NCI-H1930 (cell line): ENCODE measurements at places on chromosomes 11 and 22.

- no peak for DNase-seq
Observed at GRCh38 chr11:44885065-44885810, 65.4 kb downstream of the TP53I11 start.

DNA sequence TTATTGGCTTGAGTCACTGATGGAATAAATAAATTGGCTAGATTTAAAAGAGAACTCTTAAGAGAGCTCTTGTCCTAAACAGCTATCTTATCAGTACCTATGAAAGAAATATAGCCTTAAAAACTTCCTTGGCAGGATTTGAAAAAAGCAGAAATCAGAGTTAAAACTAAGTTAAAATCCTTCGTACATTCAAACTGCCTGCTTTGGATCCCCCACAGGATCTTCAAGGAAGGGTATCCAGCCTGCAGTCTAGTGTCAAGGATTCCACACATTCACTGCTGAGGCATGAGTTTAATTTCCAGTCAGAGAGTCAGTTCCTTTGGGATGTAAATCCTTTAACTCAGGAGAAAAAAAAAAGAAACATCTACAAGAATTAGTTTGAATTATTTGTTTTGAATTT lies 242.9 kb upstream of the UBASH3B start:
- DNase-seq = no peak

GRCh38 chr11:123570939-123571580 lies 83.4 kb downstream of the SCN3B start:
- DNase-seq = no peak

GRCh38 chr11:102974552-102975280 lies 19.2 kb upstream of the MMP13 start:
- DNase-seq = no peak

DNA sequence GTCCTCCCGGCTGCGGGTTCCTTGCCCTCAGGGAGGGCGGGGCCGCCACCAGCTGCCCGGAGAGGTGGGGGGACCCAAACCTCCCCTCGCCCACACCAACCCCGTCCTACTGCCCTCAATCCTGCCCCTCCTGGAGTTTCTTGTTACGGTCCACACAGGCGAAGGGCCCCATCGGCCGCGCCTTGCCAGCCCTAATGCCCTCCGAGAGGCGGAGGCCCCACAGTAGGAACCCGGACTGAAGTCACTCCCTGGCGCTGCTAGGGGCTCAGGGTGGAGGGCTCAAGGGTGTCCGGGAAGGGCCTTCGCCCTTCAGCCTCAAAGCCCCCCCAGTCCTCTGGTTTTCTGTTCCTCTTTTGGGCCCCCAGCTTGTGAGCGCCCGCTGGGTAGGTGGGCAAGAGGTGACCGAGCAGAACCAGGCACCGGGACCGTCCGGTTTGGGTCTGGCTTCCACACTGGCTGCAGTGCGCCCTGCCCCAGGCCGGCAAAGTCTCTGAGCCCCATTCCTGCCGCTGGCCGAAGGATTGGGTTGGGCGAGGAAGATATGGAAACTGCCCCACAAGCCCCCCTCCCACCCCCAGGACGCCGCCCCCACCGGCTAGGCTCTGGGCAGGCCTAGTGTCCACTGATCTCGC lies 24.5 kb downstream of the DUSP8 start:
- no peak for DNase-seq

DNA sequence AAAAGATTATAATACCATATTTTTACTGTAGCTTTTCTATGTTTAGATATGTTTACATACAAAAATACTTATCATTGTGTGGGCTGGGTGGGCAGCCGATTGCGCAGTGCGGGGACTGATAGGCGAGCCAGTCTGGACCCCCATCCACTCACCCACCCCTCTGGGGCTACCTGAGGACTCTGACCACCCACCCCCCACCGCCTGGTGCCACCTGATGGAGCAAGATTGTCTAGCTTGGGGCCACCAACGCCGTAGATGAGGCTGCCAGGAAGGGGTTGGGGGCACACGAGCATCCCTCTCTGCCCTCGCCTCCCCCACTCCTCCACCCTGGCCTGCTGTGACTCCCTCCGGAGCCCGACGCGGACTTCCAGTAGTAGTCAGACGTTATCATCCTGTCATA lies 32.4 kb downstream of the MIF start:
- DNase-seq = no peak

- no peak for DNase-seq
Observed at GRCh38 chr22:35312198-35313059, 12.7 kb downstream of the TOM1 start.

- DNase-seq = no peak
Observed at GRCh38 chr11:125061281-125061680, 1.8 kb upstream of the SLC37A2 start.

DNA sequence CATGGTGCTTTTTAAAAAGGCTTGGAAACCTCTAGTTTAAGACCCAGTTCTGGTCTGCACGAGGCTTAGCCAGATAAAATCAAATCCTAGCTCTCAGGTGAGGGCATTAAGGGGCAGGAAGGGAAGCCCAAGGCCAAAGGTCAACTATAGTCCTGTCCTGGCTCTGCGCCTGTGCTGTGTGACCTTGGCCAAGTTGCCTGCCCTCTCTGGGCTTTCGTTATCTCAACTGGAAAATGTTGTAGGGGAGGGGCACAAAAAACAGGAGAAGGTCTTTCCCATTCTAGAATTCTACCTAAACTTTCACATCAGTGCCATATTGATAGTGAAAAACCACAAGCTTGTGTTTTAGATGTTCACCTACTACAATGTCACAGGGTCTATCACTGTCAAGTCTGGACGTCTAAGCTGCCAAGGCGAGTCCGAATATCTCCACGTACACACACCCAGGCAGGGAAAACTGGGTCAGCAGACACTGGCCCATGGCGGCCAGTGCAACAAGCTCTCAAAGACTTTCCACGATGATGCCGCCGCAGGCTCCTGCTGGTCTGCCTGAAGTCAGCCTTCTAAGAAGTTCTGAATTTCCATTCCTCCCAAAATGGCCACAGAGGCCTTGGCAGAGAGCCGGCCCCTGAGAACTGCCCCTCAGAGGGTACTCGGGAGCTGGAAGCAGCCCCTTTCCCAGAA lies 18.0 kb downstream of the MN1 start:
- DNase-seq = no peak

DNA sequence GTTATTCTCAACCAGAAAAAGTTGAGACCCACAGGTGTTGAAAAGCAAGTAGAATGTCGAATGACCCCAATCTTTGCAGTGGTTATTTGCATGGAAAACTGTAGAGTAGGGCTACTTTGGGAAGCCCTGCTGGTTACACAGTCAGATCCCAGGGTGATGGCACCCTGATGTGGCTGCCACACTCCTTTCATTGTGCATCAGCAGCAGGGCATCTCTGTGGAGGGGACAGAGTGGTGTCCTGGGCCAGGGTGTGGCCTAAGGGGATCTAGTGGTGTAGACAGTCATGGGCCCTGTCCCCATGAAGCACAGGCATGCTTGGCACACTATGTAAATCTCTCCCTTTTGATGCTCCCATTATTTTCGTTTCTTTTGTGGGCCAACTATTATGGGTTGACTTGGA lies 199.4 kb upstream of the NAV2 start:
- DNase-seq = no peak

GRCh38 chr11:102630598-102631448 lies 5.7 kb upstream of the MMP20 start:
- DNase-seq = no peak

- no peak for DNase-seq
Observed at GRCh38 chr11:132751516-132752250, 780.6 kb downstream of the OPCML start.

GRCh38 chr11:125956391-125957134 lies 10.7 kb downstream of the VSIG10L2 start:
- no peak for DNase-seq

- DNase-seq = no peak
Observed at GRCh38 chr11:101321222-101321621, 191.6 kb upstream of the PGR start.

DNA sequence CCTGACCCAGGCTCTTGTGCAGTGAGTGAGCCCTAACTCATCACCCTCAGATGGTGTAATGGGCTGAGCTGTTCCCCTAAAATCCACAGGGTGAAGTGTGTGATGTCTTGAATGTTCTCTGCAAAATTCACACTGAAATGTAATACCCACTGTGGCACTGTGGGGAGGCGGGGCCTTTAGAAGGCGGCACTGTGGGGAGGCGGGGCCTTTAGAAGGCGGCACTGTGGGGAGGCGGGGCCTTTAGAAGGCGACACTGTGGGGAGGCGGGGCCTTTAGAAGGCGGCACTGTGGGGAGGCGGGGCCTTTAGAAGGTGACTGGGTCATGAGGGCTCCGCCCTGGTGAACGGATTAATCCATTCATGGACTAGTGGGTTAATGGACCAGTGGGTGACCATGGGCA lies 33.0 kb downstream of the CHID1 start:
- no peak for DNase-seq

GRCh38 chr11:77083566-77084245 lies 16.9 kb downstream of the CAPN5 start:
- no peak for DNase-seq

GRCh38 chr11:119371778-119372182 lies 9.7 kb downstream of the USP2 start:
- DNase-seq = no peak

- no peak for DNase-seq
Observed at GRCh38 chr11:3984896-3985295, 109.7 kb upstream of the RRM1 start.

DNA sequence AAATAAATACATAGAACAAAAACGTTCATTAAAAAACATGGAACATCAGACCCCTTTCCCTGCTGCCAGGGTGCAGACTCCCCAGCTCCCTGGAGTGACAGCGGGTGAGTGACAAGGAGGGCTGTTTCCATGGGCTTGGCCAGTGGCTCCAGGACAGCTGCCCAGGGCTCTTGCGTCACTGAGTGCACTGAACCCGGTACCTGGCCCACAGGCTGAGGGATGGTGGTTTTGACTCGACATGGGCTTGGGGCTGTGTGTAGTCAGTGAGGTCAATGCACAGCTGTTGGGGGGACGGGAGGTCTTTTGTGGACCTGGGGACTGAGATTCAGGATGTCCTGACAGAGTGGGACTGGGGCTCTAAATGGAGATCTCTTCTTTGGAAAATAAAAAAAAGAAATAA lies 142.1 kb upstream of the B3GAT1 start:
- DNase-seq = no peak

GRCh38 chr11:125881291-125881690 lies 6.2 kb upstream of the HYLS1 start:
- DNase-seq = no peak
